ENCODE measurements at places on chromosomes 7 and 10.

- DNase-seq = no peak
These were observed 603.8 kb upstream of the LRRTM3 start for GRCh38 chr10:66321723-66322665.

DNA sequence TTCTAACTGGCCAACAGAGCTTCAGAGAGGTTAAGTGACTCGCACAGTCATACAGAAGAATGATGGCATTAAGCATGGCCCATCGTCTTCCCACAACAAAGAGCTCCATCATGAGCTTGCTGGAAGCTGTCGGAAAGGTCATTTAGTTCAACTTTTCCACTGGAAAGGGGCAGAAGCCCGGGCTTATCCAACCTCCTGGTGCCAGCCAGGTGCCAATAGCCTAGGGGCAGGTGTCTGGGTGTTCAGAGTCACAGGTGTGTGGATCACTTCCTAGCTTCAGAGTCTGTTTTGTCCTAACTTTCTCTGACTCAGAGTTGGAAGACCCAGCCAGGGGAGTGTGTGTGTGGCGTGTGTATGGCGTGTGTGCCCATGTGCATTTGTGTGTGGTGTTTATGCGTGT is 1.3 kb upstream of the TRPV6 start:
- DNase-seq = no peak

DNA sequence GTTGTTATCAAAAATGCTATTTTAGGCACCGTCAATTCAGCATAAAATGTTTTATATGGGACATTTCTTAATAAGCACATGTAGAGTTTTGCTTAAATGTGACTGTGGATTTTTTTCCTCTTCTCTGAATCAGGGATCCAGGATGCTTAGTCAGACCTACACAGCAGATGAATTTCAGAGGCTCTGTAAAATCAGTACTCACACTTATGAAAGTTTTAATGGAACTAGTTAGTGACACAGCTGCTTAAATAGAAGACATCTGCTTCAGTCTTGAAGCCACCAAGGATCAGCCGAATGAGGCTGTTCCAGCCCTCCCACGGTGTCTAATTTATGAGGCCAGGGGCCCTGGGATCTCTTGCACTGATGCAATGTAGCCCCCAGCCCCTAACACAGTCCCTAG is 136.0 kb downstream of the MYOF start:
- no peak for DNase-seq

- DNase-seq = no peak
These were observed 7.8 kb downstream of the GPER1 start for GRCh38 chr7:1095621-1096155.

Data from omental fat pad (tissue), 4 donors.